T47D (cell line): ENCODE measurements at places on chromosomes 1 and 21.

DNA sequence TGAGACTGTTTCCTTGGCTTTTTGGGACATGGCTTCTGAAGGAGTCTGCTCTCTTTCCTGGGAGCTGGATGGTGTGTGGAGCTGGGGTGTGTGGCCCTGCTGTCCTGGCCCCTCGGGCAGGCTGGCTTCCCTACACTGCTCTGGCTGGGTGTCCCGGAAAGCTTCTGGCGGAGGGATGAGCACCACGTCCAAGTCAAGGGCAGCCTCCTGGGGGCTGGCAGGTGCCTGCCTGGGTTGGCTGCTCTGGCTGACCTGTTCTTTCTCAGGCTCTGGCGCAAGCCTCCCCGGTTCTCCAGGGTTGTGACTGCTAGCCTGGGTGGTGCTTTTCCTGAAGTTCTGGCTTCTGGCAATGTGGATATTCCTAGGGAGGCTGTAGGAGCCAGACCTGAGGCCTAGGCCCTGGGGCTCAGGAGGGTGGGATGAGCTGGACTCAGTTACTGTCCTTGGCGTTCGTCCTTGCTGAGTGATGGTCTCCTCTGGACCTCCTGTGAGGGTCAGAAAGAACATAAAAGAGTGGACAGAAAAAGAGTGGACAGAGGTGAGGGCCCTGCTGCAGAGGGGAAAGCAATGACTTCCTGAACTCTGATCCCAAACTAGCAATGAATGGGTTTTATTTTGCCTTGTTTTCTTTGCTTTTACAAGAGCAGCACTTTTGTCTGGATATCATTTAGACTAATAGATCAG, 9.4 kb downstream of the C1orf116 start:
- DNase-seq: no peak

DNA sequence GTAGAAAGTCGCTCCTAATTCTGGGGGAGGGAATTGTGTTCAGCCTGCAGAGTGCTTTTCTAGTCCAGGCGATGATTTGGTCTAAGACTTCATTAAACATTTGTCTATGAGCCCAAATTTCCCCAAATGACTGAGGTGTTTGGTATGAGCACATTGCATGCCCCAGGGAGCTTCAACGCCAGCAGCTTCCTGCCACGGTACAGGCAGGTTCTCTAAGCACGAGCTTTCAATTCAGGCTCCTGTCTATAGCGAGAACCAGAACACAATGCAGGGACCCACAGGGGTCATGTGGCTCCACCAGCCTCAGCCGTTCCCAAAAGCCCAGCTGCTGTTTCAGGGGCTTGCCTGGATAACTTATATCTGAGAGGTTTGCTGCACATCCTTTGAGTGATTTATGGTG, 34.1 kb upstream of the H6PD start:
- DNase-seq: no peak

DNA sequence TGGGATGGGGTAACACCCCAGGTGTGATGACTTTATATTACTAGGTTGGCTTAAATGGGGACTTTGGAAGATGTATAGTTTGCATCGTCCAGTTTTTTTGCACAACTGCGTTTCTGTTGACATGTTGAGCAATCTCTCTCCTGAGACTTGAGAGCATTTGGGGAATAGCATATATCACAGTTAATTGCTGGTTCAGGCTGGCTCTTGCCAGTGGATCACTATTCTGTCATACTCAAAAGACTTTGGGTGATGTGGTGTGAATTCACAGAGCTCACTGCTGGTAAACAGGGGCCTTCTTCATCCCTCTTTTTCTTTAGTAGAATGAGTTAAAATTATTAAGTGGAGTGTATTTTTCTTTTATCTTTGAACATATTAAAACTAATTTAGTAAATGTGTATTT, 44.3 kb downstream of the LHX9 start:
- DNase-seq: no peak

- no peak for DNase-seq
Measured at GRCh38 chr1:171929121-171929520, 87.8 kb downstream of the DNM3 start.

DNA sequence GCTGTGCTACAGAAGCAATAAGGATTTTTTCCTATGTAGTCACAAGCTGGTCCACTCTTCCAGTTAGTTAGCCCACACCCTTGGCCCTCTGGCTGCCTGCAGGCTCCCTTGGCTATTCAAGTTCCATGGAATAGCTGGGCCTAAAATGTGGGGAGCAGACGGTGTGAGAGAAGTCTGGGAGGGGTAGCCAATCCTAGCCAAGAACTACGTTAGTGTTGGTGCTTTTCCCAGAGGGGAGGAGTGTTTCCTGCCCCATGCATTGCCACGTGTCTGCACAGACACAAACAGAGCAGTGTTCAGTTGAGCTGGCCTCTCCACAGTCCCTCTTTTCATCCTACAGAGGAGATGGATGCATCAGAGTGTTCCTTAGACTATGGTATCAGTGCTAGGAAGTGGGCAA, 59.0 kb upstream of the IPO9 start:
- DNase-seq: no peak

DNA sequence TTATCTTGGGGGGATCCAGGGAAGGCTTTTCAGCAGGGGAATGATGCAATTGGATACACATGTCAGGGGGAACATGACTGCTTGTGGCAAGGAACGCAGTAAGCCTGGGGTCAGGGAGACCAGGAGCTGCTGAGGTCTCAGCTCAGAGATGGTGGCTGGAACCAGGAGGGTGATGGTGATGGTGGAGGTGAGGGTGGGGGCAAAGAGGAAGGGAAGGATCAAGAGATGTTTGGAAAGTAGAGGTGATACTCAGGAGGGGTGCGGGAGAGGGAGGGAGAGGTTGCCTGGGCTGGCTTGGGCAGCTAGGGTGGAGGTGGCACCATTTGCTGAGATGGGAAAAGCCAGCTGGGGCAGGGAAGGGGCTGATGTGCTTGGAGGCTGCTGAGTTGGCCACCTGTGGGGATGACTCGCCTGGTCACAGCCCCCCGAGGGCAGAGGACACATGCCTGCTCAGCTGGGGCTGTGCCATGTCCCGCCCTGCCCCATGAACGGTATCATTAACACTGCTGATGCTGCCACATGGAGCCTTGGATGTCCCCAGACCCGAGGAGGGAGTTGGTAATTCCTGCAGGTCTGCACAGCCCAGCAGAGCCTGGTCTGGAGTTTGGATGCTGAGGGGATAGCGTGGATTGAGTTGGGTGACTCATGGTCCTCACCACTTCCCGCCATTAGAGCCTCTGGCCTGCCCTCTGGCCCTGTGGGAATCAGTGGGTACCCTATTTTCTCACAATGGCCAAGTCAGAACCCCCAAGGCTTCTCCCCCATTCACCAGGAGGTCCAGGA, 6.3 kb upstream of the PADI1 start:
- no peak for DNase-seq

GRCh38 chr1:8170059-8170835, 144.1 kb upstream of the ERRFI1 start:
- DNase-seq: peak; percentile 33

DNA sequence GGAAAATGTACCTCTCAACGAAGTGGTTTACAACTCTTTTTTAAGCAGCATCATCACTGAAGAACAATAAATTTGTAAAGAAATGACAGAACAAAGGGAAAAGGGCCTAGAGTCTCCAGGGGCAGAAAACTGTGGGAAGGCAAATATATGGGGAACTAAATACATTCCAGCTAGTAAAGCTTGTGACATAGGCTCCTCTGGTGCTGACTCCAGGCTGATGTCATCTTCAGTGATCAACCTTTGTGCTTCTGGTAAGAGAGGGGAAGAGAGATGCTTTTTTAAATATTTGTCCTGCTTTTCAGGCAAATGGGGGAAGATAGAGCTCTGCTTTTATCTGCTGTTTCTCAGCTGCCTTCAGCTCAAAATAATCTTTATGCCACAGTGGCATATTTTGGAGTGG, 323.2 kb downstream of the LRRIQ3 start:
- no peak for DNase-seq

GRCh38 chr1:218164111-218164929, 120.8 kb upstream of the RRP15 start:
- no peak for DNase-seq

- DNase-seq: no peak
Measured at GRCh38 chr1:56095696-56096665, 483.4 kb downstream of the PLPP3 start.

DNA sequence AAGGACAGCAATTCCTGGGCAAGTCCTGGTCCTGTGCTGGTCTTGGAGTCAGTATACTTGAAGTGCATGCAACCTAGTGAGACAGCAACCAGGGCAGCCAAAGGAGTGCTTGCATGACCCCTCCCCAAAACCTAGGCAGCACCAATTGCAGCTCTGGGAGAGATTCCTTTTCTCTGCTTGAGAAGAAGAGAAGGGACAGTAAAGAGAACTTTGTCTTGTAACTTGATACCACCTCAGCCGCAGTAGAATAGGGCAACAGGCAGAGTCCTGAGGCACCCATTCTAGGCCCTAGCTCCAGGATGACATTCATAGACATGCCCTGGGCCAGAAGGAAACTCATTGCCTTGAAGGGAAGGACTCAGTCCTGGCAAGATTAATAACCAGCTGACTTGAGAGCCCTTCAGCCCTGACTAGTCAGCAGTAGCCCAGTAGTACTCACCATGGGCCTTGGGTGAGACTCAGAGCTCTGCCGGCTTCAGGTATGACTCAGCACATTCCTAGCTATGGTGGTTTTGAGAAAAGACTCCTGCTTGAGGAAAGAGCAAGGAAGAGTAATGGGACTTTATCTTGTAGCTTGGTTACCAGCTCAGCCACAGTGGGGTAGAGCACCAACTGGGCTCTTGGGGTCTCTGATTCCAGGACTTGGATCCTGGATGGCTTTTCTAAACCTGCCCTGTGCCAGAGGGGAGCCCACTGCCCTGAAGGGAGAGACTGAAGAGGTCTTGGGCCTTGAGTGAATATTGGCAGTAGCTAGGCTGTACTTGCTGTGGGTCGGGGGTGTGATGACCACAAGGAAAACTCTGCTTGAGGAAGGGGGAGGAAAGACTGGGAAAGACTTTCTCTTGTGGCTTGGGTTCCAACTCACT, 51.7 kb upstream of the ACADM start:
- DNase-seq: peak; percentile 68

DNA sequence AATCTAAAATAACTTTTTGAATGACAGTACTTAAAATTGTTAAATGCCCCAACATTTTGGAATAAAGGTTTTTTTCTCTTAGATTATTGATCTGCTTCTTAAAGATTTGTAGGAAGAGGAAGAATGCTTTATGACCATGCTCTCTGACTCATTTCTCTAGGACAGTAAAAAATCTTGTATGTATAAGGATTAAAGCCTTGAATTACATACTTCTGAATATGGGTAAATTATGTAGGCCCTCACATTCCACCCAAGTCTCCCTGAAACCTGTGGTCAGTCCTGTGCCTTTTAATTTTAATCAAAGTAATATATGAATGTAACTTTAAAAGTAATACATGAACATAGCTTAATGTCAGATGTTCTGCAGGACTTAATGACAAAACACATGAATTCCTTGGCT, 50.5 kb downstream of the ABCD3 start:
- no peak for DNase-seq

DNA sequence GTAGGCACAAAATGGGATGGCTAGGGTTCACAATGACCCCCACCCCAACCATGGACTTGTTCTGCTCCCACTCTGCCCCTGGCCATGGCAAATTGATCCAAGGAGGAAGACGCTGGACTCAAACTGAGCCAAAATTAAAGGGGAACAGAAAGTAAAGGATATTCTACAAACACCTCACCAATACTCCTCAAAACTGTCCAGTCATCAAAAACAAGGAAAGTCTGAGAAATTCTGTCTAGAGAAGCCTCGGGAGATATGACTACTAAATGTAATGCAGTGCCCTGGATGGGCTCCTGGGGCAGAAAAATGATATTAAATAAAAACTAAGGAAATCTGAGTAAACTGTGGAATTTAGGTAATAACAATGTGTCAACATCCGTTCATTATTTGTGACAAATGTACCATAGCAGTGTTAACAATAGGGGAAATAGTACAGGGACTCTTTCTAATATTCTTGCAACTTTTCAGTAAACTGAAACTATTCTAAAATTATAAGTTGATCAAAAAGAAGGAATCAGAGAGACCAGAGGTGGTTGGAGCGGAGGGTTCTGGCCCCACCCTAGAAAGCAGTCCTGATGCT, 45.0 kb downstream of the MIS18A start:
- no peak for DNase-seq

GRCh38 chr1:226687426-226687825, 51.7 kb downstream of the ITPKB start:
- no peak for DNase-seq

GRCh38 chr21:35120631-35121180, 71.6 kb upstream of the RUNX1 start:
- no peak for DNase-seq

- DNase-seq: no peak
Measured at GRCh38 chr1:53460666-53461322, 1.6 kb downstream of the DMRTB1 start.

GRCh38 chr1:177209357-177209756, 38.6 kb downstream of the BRINP2 start:
- no peak for DNase-seq

GRCh38 chr1:186679924-186680244, 339 bp downstream of the PTGS2 start:
- DNase-seq: no peak

DNA sequence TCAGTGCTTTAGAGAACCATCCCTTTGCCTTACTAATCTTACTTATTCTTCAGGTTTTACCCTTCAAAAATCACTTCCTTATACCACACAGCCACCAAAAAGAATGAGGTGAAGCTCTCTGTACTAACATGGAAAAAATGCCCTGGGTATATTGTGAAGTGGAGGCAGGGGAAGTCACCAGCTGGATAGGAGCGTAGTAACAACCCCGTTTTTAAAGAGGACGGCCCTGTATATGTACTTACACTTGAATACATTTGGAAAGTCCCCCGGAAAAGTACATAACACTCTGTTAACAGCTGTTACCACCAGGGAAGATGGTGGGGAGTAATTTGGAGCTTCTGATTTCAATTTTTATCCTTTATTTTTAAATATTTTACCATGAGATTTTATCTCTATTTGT, 28.2 kb upstream of the KHDRBS1 start:
- no peak for DNase-seq

GRCh38 chr1:100721526-100722207, 2.1 kb downstream of the VCAM1 start:
- DNase-seq: no peak

DNA sequence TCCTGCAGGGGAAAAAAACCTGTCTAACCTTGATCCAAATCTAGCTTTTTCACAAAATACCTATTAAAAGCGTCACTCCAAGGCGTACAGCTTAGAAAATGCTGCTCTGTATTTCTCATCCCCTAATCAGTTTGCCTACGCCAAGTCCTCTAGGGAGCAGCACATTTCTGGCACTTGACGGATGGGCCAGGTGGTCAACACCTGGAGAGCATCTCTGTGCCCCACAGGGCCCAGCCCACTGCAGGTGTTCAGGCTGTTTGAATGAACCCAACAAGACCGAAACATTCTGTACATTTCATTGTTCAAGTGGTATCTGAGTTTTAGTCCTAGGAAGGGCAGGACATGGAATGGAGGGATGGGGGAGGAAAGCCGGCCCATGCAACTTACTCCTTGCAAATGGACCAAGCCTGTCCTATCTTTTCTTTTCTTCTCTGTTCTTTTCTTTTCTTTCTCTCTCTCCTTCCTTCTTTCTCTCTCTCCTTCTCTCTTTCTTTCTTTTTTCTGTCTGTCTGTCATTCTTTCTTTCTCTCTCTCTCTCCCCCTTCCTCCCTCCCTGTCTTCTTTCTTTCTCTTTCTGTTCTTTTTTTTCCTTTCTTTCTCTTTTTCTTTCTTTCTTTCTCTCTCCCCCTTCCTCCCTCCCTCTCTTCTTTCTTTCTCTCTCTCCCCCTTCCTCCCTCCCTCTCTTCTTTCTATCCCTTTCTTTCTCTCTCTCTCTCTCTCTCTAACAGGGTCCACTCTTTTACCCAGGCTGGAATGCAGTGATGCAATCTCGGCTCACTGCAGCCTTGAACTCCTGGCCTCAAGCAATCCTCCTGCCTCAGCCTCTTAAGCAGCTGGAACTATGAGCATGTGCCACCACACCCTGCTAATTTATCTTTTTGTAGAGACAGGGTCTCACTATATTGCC, 29.1 kb downstream of the IGFN1 start:
- DNase-seq: no peak
